Fibroblast of skin of right quadriceps (primary cell): ENCODE measurements at places on chromosomes 2 and 18.

DNA sequence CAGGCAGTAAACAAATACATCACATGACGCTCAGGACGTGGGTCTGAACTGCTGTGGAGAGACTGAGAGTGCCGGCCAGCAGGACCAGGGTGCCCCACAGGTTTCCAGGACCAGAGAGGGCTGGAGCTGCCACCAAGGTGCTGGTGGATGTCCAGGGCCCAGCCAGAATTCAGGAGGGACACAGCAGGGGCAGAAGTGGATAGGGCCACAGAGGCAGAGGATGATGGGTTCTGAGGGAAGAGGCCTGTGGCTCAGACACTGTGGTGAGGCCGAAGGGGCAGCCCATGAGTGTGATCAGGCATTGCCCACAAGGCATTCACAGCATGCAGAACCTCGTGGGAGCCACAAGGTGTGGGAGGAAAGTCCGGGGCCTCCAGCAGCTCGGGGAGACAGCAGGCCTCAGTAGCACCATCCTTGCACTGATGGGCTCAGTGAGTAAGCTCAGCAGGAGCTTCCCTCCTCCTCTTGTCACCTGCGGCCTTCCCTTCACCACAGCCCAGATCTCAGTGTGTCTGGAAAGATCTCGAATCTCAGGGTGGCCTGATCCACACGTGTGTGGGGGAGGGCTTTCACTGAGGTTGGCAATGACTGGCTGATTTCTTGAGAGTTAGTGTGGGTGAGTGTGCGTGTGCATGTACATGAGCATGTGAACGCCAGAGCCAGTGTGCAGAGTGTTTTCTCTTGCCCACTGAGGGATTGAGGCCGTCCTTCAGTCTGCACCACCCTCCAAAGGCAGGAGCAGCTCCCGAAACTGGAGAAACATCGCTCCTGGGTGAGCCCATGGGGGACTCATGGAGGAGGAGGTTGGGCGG, 181.8 kb upstream of the RAB6C start:
- no peak for DNase-seq

GRCh38 chr2:188785490-188785889, 188.7 kb upstream of the COL3A1 start:
- DNase-seq, result no peak

- DNase-seq, result no peak
Measured at GRCh38 chr2:1539973-1540372, 126.7 kb downstream of the TPO start.

GRCh38 chr2:98516571-98516970, 71.9 kb downstream of the INPP4A start:
- no peak for DNase-seq

GRCh38 chr2:239836021-239836765, 188.9 kb downstream of the NDUFA10 start:
- DNase-seq, result no peak

DNA sequence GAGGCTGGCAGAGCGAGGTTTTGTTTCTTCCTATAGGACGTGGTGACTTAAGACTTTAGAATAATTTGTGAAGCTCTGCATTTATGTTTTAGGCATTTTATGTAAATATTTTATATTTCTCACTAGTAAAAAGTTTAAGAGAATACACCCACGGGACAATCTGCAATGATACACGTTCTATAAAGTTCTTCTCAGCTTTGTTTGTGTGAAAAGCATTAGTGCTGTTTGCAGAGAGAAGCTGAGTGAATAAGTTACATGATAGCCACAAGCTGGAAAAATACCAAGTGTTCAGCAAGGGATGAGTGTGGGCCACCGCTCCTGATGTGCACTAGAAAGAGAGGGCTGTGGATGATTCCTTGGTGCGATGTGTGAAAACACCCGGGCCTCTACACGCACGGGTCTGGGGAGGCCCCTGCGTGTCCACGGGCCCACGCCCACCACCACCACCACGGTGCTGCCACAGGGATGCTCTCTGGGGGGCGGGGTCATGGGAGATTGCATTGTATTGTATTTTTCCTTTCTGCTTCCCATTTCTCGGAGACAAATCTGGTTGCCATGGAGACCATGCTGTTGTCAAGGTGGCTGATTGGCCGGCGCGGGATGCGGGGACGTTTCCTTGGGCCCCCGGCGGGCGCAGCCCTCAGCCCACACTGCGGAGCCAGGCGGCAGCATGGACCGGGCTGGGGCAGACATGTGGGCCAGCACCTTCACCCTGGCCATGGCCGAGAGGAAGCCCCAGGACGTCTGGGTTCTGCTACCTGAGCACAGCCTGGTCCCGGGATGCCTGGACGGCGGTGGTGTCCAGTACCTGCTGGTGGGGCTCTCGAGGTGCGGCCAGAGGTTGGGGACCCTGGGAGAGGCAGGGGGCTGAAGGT, at the start of gene RTP5:
Gene RTP5 (plus strand): TSS at position 643 of the 875 bp plus-strand sequence. CDS start 28 bp downstream, at position 671.
- DNase-seq, result no peak

- peak; percentile 90 for DNase-seq
Measured at GRCh38 chr2:188695953-188696352, 278.2 kb upstream of the COL3A1 start.

DNA sequence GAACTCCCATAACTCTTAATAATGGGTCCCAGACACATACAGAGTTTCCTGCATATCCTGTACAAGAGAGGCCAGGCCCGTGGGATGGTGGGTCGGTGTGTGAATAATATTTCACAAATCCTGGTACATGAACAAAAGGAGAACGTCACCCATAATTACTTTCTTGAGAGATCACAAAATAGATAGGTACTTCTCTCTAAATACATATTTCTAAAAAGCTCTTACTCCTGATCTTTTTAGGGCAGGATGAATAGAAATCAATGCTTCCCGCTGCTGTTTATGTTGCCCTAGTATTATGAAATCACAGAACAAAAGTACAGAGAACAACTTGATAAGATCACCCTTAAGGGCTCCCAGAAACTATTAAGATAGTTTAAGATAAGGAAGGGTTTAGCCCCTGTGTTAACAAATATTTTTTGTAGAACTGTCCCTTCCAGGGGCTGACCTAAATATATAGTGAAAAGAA, 5.4 kb downstream of the IRS1 start:
- no peak for DNase-seq

- DNase-seq, result no peak
Measured at GRCh38 chr2:123935405-123935804, 89.7 kb upstream of the CNTNAP5 start.
